ENCODE measurements at places on chromosomes 1 and 21.

- no peak for DNase-seq
Observed at GRCh38 chr1:149925345-149925744, 2.3 kb downstream of the SF3B4 start.

DNA sequence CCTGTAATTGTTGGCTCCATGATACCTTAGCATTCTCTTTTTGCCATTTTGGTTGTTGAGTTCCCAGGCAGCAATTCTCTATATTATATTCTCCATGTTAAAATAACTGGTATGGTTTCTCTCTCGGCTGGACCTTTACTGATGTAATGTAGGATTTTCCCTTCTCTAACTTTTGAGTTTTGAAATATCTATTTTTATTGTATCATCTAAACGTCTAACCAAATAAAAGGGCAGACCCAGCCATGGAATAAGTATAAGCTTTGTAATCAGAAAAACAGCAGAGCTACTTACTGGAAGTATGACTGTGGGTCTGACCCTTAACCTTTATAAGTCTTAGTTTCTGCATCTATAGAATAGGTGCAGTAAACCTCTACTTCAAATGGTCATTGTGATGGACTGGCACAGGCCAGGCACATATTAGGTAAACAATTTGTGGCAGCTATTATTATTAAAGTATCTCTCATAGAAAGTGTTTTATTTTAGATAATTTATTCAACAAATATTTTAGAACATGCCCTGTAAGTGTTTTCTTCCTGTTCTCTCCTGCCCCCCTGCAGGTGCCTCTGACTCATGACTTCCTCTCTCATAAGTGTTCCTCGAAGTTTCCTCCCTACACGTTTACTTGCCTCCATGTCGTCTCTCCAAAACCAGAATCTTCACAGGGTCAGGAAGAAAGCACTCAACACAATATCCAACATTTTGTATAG is 224.9 kb upstream of the FGGY start:
- DNase-seq: no peak

GRCh38 chr1:62285440-62285839 is 33.8 kb downstream of the KANK4 start:
- no peak for DNase-seq

GRCh38 chr1:223707256-223708000 is 4.9 kb upstream of the CAPN2 start:
- peak; percentile 98 for DNase-seq

GRCh38 chr1:218247339-218247738 is 37.8 kb upstream of the RRP15 start:
- DNase-seq: no peak

DNA sequence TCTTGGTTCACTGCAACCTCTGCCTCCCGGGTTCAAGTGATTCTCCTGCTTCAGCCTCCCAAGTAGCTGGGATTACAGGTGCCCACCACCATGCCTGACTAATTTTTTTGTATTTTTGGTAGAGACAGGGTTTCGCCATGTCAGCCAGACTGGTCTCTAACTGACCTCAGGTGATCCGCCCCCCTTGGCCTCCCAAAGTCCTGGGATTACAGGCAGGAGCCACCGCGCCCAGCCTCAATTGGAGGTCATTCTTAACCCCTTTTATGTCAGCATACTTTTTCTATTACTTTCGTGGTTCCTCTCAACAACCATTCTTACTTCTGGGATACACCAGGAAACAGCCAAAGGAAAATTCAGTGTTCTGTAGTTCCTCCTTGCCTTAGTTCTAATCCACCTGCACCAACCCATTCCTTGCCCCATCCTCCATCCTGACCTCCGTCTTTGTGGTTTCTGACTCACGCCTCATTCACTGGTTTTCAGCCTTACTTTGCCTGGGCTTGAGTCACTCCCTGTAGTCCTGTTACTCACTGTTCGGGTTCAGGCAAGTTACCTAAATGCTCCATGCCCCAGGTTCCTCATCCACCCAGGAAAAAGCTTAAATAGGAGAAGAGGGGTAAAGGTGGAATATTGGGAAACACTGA is 12.9 kb upstream of the BCL10 start:
- peak; percentile 93 for DNase-seq

GRCh38 chr1:231964241-231964640 is 337.7 kb downstream of the DISC1 start:
- no peak for DNase-seq

Measured in RCC 7860 (cell line).